Stimulated activated CD8-positive, alpha-beta memory T cell treated with anti-CD3 and anti-CD28 coated beads, Interleukin-12 subunit alpha, Interleukin-12 subunit beta, amount 100 ng/mL, for 4 hours (primary cell): ENCODE measurements at places on chromosomes 12 and 14.
A peak's percentile ranks its signal among the peaks of the same experiment; 100 is the strongest.

GRCh38 chr12:79555028-79555925 lies 135.5 kb downstream of the PAWR start:
- DNase-seq: no peak

DNA sequence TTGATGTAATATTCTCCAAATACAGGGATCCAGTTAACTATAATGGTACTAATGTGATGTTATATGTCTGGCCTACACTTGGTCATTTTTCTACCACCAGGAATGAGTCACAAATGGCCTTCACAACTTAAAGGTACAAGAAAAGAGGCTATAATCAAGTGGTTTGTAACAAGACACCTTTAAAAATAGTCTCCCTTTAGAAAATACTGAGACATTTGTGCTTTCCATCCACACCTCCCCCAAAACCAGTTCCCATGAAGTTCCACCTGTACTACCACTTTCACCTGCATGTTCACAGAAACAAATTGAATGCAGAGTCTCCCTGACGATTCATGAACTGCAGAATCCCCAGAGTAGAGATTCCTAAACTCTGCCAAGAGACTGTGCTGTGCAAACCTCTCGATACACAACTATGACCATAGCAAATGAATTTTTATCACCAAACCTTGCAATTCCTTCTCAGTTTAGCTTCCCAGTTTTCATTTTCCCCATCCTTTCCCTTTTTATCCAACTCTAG lies 6.0 kb downstream of the BTG1 start:
- DNase-seq: no peak

GRCh38 chr12:41468756-41469155 lies 280.6 kb downstream of the PDZRN4 start:
- no peak for DNase-seq

- DNase-seq: no peak
These were observed 1277.4 kb downstream of the LRFN5 start for GRCh38 chr14:42884100-42884499.

GRCh38 chr12:96986883-96987523 lies 79.9 kb downstream of the NEDD1 start:
- no peak for DNase-seq

- DNase-seq: peak; percentile 62
These were observed 2.4 kb upstream of the TNS2 start for GRCh38 chr12:53047221-53048032.

DNA sequence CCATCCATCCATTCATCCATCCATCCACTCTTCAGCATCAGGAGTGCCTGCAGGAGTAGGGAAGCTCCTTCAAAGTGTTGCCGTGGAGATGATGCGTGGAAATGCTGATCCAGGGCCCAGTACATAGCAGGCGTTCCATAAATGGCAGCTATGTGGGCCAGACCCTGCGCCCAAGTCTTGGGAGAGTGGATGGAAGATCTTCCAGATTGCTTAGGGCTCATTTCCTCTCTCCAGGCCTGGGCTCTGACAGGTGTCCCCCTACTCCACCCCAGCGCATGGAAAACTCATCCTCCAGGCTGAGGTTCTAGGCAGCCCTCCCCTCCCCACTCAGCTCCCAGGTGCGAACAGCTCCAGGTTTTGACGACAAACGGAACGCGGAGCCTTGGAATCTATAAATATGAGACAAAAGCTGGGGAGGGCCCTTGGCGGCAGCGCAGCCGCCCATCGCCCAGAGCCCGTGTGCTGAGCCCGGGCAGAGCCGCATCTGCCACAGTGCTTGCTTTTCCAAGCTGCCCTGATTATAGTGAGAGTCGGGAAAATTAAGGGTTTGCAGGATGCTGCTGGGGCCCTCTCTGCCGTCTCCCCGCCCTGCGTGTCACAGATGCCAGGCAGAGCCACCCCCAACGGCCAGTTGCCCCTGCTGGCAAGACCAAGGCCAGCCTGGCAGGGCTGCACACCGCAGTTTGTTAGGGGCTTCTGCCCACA lies 1.6 kb downstream of the BEGAIN start:
- no peak for DNase-seq

DNA sequence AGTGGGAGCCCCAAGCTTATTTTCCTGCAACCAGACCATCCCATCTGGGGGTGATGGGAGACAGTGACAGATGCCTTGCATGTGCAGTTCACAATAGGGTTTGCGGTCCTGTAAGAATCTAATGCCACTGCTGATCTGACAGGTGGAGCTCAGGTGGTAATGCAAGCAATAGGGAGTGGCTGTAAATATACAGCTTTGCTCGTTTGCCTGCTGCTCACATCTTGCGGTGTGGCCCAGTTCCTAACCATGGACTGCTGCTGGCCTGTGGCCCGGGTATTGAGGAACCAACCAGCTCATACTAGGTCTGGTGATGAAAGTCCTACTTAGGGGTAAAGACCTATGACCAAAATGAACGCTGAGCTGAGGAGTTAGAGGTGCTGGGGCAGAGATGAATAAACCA lies 36.1 kb upstream of the CCDC88C start:
- no peak for DNase-seq

DNA sequence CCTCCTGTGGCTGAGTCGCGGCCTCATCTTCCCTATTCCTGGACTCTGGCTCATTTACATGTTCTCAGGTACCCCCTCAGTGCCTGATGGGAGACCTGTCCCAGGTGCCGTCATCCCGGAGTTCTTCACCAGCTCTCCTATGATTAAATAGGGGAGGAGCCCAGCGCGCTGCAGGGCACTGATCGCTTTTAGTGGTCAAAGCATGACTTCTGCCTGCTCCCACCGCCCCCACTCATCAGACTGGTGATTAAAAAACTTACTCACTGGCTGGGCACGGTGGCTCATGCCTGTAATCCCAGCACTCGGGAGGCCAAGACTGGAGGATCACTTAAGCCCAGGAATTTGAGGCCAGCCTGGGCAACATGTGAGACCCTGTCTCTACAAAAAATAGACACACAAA lies 85.9 kb downstream of the FOXN4 start:
- DNase-seq: no peak

DNA sequence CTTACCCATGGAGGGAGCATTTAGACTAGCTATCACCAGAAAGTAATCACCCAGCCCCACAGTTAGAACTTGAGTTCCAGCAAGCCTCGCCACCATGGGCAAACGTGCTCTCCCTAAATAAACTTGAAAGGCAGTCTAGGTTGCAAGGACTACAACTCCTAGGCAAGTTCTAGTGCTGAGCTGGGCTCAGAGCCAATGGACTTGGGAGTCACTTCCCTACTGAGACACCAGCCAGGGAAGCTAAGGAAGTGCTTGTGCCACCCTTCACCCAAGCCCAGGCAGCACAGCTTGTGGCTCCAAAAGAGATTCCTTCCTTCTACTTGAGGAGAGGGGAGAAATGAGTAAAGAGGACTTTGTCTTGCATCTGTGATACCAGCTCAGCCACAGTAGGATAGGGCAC lies 57.9 kb downstream of the SLCO1A2 start:
- no peak for DNase-seq

DNA sequence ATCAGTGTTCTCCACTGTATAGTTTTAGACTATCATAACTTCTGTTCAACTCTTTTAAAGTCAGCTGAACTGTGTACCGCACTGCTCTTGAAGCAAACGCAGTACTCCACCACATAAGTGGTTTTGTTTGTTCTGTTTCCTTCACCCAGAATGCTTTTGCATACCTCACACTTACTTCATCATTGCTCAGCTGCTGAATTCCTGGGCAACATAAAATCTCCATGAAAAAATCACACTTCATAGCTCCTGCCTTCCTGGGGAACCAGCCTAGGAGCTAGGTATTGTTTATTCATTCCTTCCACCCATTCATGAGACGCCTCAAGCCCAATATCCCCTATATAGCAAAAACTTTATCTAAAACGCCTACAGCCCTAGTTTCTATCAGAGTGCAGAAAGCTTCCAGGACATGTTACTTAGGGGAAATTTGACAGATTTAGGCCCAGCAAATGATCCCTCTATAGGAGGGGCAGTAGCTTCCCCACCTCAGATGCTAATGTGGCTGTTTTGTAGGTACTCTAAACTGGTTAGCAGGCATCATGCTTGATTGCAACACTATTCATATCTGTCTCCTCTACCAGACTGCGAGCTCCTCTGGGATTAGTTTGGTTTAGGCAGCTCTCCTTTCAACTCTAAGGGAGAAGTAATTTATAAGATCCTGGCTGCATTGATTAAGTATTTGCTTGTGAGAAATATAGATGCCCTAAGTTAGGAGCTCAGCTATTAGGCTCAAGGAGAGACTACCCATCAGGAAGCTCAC lies 44.5 kb downstream of the LRRC9 start:
- DNase-seq: no peak

- no peak for DNase-seq
These were observed 15.0 kb upstream of the AMIGO2 start for GRCh38 chr12:47094804-47095203.

GRCh38 chr12:46364777-46365580 lies 7.6 kb downstream of the SLC38A2 start:
- DNase-seq: no peak

GRCh38 chr12:19959353-19959752 lies 409.0 kb upstream of the PDE3A start:
- no peak for DNase-seq

- DNase-seq: no peak
These were observed 144.6 kb upstream of the CDKN3 start for GRCh38 chr14:54252072-54252730.

DNA sequence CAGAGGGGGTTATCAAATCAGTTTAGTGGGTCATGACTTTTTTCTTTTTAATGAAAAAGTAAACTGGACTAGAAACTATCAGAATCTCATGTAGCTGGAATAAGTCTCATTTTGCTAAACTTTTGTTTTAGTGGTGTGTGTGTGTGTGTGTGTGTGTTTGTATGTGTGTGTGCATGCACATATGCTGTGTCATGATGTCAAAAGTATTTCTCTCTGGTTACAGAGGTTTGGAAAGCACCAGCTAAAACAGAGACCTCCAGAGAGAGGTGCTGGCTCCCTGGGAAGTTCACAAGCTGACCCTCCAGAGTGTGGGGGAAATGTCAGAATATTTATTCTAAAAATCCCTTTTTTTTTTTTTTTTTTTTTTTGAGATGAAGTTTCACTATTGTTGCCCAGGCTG lies 114.7 kb downstream of the LGMN start:
- DNase-seq: no peak

DNA sequence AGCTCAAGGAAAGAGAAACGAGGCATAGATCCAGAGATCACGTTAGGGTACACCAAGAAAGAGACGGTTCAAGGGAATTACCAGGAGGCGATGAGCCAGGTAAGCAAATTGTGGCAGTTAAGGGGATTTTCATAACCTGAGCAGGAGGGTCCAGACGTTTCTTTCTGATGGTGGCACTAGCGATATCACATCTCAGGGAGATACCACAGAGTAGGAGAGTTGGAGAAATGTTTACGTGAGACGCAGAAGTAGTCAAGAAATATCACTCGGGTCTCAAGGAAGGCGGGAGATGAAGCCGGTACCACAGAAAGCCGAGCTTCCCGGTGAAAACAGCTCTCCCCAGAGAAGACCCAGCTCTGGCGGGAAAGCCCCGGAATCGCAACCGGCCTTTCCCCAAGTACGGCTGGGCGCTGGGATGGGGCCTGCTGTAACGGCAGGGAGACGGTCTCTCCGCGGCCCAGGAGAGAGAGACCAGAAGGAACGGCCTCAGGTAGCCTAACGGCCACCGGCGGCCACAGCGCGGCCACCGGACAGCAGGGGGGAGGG lies 485 bp downstream of the SENP1 start:
- DNase-seq: no peak

DNA sequence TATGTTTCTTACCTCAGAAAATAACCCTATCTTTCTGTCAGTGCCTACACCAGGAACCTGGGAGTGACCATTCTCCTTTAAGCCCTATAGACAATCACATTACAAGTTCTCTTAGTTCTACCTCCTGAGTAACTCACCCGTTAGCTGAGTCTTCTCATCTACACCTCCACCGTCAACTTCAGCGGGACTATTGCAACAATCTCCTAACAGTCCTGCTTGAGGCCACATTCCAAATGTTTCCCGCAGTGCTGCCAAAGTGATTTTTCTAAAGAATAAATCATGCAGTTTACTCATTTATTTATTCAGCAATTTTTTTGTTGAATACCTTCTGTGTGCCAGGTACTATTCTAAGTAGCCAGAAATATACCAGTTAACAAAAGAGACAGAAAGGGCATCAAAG lies 285.0 kb upstream of the GRIP1 start:
- no peak for DNase-seq

DNA sequence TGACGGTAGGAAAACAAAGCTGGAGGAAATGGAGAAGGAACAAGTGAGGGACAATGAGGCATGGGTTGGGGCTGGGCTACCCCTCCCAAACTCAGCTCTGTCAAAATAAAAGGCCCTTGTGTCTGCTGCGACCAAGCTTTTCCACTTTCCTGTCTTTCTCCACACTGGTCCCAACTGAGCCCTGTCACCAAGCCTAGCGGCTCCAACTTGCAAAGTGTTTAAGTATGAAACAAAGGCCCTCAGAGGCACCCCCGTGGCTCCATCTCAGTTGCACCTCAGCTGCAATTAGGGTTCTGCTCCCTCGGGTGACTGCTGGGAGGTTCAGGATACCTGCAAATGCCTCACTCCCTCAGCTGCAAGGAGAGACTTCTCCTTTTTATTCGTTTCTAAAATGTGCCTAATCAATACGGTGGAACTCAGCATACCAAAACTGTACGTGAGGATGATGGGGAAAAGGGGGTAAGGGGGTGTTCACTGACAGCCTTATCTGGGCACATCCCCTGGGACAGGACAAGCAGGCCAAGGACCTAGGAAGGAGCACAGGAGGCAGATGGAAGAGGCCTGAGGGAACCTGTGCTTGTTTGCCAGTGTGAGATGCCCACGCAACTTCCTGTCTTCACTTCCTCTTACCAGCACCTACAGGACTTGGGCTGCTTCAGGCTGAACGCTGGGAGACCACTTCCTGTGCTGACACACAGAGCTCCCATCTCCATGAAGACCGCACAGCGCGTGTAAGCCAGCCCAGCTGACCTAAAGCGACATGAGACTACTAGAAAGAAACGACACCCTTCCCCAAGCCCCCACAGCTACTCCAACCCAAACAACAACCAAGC lies 8.9 kb downstream of the VAMP1 start:
- peak; percentile 64 for DNase-seq

- no peak for DNase-seq
These were observed 8.4 kb downstream of the ADSS1 start for GRCh38 chr14:104732355-104732804.

DNA sequence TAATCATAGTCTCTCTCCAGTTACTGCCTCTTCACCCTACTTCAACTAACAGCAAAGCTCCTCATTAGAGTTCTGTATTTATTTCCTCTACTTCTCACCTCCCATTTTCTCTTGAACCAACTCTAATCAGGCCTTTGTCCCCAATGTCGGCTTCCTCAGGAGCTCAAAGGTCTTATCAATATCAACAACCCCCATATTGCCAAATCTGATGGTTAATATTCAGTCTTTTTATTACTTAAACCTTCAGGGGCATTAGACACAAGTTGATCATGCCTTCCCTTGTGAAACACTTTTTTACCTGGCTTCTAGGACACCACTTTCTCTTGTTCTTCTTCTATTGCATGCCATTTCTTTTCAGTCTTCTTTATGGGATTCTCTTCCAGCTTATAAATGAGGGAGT lies 509.0 kb downstream of the NELL2 start:
- no peak for DNase-seq

GRCh38 chr14:106728611-106729010 lies 1202.2 kb downstream of the TMEM121 start:
- no peak for DNase-seq
